ENCODE measurements at places on chromosomes 3 and 15.

DNA sequence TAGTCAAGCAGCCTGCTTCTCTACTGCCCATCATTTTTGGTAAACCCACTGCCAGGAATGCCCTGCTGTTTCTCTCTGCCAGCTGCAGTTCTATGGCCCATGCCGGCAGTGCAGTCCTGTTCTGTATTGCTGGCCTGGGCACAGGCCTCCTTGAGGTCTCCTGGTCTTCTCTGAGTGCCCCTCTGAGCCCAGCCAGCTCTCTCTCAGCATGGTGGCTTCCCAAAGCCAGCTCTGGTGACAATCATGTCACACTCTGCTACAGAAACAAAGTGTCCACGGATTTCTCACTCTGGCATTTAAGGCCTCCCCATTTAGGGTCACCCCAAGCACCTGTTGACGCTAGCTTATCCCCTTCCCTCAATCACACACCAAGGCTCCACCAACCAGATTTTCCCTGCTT, 24.5 kb downstream of the SRPRB start:
- no peak for DNase-seq

DNA sequence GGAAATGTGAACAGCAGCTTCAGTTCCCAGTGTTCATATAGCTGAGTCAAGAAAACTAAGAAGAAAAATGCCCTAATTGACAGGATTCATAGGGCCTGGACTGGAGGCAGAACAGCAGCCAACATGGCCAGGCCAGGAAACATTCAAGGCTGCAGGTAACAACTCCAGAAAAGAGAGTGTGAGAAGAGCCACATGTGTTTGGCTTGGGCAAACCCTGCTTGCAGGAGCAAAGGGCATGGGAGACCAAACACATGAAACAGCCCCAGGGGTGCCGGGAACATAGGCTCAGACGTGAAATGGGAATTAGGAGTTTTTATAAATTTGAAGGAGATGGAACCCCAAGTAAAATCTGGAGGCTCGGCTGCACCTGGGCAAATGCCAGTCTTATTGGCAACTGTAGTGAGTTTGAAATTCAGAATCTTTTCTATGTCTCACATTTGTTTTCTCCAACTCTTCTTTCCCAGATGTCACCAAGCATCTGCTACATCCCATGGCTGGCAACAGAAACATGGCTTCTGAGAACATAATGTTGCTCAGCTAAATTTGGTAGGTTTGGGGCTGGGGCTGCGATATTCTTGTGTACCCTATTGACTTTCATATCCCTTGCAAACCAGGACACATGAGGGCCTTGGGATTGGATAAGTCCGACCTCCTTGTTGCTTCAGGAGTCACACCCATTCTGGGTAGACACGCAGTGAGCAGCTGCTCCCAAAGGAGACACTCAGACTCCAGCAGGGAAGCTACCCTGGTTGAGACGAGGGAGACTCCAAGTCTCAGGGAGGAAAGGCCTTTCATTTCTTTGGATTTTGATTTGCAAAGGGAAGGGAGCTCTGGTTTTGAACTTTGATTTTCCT, 98.9 kb upstream of the CLSTN2 start:
- DNase-seq: no peak

- DNase-seq: no peak
Measured at GRCh38 chr3:60313231-60313798, 937.9 kb downstream of the FHIT start.

DNA sequence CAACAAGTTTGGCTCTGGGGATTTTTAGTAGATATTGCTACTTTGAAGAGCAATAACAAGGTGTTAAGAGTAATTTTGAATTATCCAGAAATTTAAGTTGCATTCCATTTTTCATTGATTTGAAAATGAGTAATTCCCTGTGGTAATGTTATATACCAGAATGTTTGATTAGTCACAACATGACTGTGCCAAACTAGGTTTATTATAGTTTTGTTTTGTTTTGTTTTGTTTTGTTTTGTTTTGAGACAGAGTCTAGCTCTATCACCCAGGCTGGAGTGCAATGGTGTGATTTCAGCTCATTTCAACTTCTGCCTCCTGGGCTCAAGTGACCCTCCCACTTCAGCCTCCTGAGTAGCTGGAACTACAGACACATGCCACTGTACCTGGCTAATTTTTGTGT, 40.7 kb downstream of the CNOT10 start:
- DNase-seq: no peak

DNA sequence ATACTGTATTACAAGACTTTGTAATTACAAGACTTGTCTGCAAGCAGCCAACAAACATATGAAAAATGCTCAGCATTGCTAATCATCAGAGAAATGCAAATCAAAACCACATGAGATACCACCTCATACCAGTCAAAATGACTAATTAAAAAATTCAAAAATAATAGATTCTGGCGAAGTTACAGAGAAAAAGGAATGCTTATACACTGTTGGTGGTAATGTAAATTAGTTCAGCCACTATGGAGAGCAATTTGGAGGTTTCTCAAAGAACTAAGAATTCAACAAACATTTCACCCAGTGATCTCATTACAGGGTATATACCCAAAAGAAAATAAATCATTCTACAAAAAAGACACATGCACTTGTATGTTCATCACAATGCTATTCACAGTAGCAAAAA, 617.5 kb upstream of the CCDC54 start:
- no peak for DNase-seq

GRCh38 chr3:175346573-175347356, 487.6 kb downstream of the NAALADL2 start:
- DNase-seq: no peak

- no peak for DNase-seq
Measured at GRCh38 chr3:123739106-123739505, 145.0 kb downstream of the MYLK start.

DNA sequence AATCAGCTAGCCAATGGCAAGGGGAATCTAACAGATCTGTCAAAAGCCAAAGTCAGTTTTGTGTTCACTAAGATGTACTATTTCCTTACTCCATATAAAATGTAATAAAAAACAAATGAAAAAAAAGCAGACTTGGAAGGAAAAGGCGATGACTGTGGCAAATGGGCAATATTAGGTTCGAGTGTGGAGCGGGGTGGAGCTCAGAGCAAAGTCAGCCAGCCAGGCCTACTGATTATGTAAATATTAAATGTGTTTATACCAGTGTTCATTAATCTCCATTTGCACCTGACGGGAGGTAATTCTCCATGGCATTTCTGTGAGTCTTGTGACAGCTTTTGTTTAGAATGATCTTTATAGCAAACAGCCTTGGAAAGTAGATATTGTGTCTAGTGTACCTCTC, 96.2 kb upstream of the KCNMB2 start:
- no peak for DNase-seq

DNA sequence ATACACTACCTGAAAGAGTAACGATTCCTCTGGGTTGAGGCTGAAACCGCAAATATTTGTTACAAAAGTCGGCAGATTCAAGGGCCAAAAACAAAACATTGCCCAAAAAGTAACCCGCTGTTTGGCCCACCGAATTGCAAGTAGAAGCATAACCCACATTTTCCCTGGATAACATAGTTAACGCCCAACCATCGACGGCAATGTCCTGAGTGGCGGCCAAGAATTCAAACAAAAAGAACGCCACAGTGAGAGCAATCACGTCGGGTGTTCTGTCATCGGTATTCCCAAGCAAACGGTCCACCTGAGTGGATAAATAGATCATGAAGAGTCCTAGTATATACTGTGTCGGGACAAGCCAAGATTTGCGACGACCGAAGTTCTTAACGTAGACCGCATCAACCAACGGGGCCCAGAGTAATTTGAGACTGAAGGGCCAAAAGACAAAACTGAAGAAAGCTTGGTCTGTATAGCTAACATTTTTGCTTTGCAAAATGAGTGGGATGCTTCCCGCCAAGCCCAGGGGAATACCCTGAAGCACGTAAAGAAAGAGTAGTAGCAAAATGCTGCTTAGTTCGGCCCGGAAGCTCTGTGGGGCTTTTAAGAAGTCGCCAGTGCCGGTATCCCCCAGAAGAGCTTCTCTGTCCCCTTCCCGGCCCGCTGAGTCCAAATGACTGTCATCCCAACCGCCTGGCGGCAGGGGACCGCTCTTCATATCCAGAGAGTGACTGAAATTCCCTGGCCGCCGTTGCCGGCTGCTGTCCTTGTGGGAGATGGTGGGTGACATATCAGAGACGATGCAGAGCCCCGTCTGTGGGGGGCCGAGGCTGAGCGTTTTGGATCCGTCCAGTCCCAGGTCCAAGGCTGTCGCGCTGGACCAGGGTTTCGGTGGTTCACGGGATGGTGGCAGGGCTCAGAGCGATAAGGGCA, 750 bp downstream of the SLC33A1 start:
- no peak for DNase-seq
